Stimulated activated CD4-positive, alpha-beta T cell treated with anti-CD3 and anti-CD28 coated beads, TNF-alpha, amount 100 ng/mL, for 4 hours (primary cell): ENCODE measurements at places on chromosomes 7 and 10.

DNA sequence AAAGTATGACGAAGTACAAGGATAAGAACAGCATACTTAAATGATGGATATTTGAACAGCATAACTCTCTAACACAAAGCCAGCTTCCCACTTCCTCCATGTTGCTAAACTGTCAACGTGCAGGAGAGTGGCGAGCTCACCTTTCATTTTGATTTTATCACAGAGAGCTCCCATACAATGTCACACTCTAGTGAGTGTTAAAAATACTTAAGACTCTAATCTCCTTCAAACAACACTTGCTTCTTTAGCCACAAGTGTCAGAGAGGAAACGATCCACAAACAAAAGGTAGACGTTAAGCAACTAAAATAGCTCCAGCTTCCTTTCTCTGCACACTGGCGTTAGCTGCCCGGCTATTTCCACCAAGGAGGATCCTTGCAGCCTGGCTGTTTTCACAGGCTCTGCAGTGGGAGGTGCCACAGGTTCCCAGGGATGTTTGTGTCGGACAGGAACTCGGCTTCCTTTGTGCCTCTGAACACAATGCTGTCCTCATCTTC is 194.6 kb downstream of the COBL start:
- DNase-seq, result no peak

DNA sequence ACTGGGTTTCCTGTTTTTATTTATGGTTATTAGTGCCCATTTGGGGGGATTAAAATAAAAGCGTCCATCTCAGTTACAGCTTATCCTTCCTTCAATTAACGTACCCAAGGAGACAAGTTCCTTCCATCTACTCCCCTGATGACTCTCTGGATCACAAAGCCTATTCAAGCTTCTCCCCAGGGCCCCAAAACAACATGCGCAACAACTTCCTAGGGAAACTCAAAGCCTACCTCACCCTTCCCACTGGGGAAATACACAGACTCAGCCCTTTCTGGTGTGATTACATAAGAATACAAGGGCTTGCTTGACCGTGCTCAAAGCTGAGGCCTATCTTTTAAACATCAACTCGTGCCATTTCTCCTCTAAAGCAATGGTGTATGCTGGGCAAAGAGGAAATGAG is 112.4 kb downstream of the CDK6 start:
- DNase-seq, result no peak

DNA sequence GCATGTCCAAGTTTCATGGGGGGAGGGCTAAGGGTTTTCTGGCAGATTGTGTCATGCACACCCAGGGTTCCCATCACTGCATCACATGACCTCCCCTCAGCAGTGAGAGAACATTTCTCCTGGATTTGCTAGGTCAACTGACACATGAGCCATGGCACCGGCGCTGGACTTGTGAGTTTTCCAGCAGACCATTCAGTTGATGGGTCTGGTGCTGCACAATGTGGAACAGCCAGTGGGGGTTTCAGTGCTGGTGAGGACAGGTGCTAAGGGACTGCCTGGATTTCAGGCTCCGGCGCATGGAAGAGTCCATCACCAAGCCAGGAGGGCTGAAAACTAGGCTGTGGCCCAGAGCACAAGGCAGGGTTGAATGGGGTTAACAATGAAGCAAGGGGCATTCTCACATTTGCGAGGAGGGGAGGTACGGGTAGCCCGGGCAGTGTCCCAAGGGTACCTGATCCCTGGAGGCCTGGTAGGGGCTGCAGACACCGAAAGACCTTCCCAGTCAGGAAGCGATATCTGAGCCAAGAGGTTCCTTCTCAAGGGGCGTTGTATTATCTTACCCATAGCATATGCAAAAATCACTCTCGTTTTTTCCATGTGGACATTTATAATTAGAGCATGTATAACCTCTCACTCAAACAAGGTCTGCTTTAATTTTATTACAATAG is 203.0 kb downstream of the TNS3 start:
- no peak for DNase-seq

DNA sequence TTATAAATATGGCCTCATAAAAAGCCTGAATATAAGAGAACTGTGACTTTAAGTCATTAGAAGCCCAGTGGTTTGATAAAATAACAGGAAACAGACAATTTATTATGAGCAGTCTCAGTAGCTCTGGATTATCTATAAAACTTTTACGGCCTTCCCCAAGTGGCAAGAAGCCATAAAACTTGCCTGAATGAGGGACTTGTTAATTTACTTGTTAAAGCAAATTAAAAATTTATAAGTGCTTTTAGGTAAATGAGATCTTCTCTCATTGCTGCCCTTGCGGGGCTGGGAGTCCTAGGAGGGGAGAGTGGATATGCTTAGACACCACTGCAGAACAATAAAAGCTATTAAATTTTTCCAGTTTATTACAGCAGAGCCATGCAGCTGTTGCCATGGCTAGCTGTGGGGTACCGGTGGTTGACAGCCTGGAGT is 499.9 kb downstream of the AUTS2 start:
- DNase-seq, result no peak

GRCh38 chr10:68276224-68276623 is 44.3 kb upstream of the ATOH7 start:
- no peak for DNase-seq

- no peak for DNase-seq
Measured at GRCh38 chr10:100745882-100746783, 751 bp downstream of the PAX2 start.

DNA sequence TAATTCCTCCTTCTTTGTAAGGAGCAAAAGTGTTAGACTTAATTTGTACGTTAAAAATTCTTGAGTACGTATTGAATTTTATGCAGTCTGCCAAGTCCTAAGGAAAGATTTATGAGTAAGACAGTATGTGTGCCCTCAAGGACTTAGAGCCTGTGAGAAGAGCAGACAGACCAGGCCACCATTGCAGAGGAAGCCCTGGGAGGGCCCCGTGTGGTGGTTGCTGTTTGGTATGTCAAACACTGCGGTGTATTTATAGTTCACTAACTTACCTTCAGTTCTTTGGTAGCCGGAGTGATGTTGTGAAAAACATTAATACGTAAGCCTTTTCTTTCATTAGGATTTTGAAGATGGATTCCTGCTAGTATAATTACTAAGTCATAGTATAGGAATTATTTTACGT is 82.9 kb downstream of the GALNT11 start:
- no peak for DNase-seq

DNA sequence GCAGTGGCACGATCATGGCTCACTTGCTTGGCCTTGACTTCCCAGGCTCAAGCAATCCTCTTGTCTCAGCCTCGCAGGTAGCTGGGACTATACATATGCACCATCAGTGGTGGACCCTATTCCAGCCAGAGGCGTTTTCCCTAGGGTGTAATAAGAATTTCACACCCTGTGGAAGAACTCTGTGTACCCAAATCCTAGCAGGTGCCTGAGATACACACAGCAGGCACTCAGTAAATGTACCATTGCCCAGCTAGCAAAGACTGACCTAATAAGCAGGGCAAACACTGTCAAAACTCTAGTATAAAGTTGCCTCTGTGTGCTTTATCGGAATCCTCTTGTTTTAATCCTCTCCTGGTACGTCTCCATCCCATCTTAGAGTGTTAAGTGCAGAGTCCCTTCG is 33.7 kb upstream of the BHLHA15 start:
- no peak for DNase-seq

GRCh38 chr7:31744294-31744874 is 57.4 kb downstream of the PPP1R17 start:
- DNase-seq, result no peak

- DNase-seq, result no peak
Measured at GRCh38 chr7:122803323-122803722, 82.9 kb downstream of the CADPS2 start.

DNA sequence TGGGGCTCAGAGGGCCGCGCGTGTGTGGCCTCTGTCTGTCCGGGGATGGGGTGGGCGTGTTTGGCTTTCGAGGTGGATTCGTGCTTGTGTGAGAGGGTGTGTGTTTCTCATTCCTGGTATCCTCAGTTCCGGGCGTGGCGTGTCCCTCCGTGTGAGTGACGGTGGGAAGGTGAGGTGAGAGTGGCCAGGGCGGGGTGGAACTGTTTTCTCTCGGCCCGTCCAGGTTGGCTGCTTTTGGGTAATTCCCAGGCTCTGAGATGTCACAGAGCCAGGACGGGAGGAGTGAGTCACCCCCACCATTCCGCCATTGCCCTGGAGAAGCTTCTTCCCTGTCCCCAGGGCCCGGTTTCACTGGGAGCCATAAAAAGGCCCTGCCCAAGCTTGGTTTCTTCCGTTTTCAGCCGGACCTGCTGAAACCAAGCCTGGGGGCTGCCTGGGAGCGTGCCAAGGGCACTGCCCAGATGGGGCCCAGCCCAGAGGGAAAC is 21.3 kb upstream of the CLDN4 start:
- no peak for DNase-seq

DNA sequence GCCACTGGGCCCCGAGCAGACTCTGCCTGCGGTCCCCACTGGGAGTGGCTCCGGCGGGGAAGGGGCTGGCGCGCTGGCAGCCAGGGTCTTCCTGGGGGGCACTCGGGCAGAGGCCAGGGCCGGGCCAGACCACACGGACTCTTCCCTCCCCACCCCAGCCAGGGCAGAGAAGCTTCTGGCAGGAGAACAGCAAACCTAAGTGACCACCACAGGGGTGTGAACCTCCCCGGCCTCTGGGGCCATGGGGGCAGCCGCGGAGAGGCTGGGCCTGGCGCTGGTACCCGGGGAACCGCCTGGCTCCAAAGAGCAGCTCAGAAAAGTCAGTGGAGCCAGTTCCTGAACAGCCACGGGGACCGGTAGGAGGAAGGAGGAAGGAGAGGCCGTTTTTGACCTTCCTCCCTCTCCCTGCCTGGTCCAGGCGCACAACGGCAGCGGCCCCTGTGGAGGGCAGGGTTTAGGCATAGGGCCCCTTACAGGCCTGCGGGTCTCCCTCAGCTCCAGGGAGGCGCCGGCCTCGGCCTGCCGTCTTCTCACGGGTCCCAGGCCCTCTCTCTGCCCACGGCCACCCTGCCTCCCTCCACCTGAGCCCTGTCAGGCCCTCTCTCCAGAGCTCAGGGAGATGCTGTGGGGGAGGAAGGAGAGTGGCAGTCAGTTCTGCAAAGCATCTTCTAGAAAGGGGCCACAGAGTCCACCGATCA is 51.8 kb downstream of the TMEM209 start:
- DNase-seq, result no peak

GRCh38 chr7:86733783-86734182 is 90.1 kb downstream of the GRM3 start:
- no peak for DNase-seq

GRCh38 chr10:30186371-30186875 is 127.0 kb upstream of the JCAD start:
- DNase-seq, result no peak

DNA sequence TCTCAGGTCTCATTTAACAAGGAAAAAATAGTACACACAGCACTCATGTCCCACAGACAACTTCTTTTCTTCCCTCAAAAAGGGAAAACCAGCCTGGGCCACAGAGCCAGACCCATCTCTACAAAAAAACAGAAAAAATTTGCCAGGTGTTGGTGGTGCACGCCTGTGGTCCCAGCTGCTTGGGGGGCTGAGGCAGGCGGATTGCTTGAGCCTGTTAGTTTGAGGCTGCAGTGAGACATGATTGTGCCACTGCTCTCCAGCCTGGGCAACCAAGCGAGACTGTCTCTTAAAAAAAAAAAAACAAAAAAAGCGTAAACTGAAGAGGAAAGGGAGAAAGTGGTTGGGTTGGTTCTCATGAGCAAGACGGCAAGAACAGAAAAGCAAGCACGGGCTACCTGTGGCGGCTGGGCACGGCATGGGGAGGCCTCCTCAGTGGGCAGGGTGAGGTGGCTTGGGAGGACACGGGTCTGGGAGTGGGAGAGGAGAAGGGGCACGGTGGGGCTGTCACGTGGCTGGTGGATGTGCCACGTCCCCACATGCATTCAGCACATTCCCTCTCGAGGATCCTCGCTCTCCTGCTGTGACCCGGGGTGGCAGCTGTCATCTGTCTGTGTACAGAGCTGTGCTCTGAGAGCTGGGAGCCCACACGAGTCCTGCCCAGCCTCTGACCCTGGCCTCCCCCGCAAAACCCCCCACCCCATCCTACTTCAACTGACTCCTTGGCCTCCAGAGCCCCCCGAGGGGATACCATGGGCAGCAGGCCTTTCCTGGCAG is 219.7 kb downstream of the MLLT10 start:
- no peak for DNase-seq

- no peak for DNase-seq
Measured at GRCh38 chr10:69570050-69570816, 3.0 kb downstream of the NEUROG3 start.

DNA sequence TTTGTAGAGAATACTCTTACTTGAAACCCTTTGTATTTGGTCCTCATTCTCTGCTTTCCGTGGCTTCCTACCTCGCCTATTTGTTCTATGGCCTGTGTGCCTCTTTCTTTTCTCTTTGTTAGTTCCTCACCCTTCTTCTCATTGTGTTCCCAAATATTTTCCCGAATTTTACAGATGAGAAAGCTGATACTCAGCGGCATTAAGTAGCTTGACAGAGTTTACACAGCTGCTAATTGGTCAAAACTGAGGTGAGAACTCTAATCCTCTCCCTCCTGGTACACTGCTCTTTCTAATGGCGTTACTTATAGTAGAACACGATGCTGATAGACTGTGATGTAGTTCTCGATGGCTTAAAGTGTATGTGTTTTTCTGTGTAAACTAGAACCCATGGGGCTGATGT is 80.7 kb upstream of the HDAC9 start:
- no peak for DNase-seq

DNA sequence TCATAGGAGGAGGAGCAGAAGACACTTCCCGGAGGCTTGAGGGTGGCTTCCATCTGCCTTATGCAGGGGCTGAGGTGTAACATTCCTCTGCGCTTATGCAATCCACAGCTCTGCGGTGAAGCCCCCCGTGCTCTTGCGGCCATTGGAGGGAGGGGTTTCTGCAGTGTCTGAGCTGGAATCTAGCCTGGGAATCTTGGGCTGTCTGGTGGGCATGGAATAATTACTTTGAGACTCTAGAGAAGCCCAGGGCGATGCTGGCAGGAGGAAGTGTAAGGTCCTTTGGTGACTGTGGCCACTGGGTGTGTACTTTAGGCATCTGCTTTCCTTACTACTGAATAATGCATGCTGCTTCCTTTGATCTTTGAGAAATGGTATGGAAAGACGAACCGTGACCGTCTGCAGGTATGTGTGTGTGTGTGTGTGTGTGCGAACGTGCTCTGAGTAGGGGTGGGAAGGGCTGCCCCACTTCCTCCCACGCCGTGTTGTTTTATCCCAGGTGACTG is 181.0 kb downstream of the PRPF18 start:
- DNase-seq, result no peak

DNA sequence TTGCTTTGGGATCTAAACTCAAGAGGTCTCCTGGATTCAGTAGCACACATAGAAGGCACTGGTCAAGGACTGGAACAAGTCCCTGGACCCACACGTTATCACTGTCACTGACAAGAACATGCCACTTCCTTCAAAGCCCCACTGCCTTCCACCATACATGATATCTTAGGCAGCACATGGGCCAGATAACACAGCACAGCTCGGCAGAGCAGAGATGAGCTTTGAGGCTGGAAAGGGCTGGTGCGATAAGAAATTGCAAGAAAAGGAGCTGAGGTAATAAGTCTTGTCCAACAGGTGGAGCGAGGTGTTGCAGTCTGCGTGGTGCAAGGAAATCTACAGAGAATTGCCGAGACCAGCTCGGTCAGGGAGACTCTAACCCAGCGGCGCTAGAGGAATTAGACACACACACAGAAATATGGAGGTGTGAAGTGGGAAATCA is 139.8 kb upstream of the CDK13 start:
- no peak for DNase-seq
